ENCODE measurements at places on chromosomes 11 and 22. TPM values are rescaled to one million over a fixed set of nuclear protein-coding genes. Genes with fewer than 3 reads are reported as not detected.

- H3K4me3 ChIP-seq, result no peak overlapping the region
- H3K27me3 ChIP-seq, result no peaks in the 10 kb centered on the region
- no peak for DNase-seq
- no peak overlapping the region for H3K27ac ChIP-seq
- H3K36me3 ChIP-seq, result no peaks in the 10 kb centered on the region
Observed at GRCh38 chr11:95119361-95120060, 29.9 kb downstream of the ENDOD1 start.

GRCh38 chr11:35373284-35373933 is 45.9 kb downstream of the SLC1A2 start:
- H3K36me3 ChIP-seq, result no peaks in the 10 kb centered on the region
- H3K4me3 ChIP-seq, result no peak overlapping the region
- peak; percentile 57 for DNase-seq
- H3K27me3 ChIP-seq, result peaks cover 3% of the 10 kb centered on the region
- peaks cover 4% of the 10 kb centered on the region for H3K4me1 ChIP-seq
- H3K27ac ChIP-seq, result no peak overlapping the region

- H3K4me3 ChIP-seq, result no peak overlapping the region
- H3K36me3 ChIP-seq, result no peaks in the 10 kb centered on the region
- DNase-seq, result no peak
- H3K27me3 ChIP-seq, result no peaks in the 10 kb centered on the region
- no peak overlapping the region for H3K27ac ChIP-seq
Observed at GRCh38 chr11:66194391-66194790, 74.0 kb upstream of the RAB1B start.

DNA sequence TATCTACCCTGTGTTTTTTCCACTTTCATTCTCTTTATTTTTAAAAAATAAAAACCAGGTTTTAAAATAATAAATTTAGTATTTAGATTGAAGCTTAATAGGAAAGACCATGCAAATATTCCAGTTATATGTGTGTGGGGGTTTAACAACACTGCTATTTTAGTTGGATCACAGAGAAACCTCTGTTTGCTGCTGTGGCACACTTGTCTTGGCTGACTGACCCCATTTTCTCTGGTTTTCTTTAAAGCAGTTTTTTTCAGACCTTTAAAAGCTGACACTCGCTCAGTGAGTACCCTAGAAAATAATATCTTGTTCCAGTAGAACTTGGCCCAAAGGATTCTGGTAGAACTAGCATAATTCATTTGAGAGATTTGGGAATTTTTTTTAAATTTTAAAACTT is 31.6 kb downstream of the ACER3 start:
- H3K27me3 ChIP-seq, result no peaks in the 10 kb centered on the region
- H3K4me3 ChIP-seq, result no peak overlapping the region
- no peaks in the 10 kb centered on the region for H3K36me3 ChIP-seq
- no peak overlapping the region for H3K27ac ChIP-seq
- H3K4me1 ChIP-seq, result no peaks in the 10 kb centered on the region
- no peak for DNase-seq

DNA sequence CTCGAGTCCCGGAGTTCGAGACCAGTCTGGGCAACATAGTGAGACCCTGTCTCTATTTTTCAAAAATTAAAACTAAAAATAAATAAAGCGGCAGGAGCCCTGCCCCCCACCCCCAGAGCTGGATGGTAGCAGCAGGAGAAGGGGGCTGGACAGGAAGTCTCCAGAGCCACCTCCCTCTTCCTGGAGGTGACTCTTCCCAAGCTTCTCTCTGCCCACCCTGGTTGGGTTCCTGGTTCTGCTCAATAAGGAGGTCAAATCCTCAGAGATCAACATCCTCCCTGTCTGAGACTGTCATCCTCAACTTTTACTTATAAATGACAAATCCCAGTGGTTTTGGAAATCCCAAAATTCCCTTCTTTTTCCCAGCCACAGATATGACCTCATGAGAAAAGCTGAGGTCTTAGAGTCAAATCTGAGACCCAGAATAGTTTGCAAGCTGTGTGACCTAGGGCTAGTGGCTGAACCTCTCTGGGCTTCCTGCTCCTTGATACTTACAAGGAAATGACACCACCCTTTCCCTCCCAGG is 987 bp downstream of the C1QTNF6 start:
- H3K27ac ChIP-seq, result peak overlapping the region; percentile 65
- no peak for DNase-seq
- peak overlapping the region; percentile 27 for H3K4me3 ChIP-seq

The BBOX1 gene
- 0.96 TPM for polyA plus RNA-seq

GRCh38 chr11:132941024-132941646 is 591.2 kb downstream of the OPCML start:
- H3K36me3 ChIP-seq, result no peaks in the 10 kb centered on the region
- H3K4me3 ChIP-seq, result no peak overlapping the region
- H3K27me3 ChIP-seq, result peaks cover 37% of the 10 kb centered on the region

The SLC6A5 gene
- polyA plus RNA-seq, result 0.01 TPM

The SEC14L6 gene
- 1.2 TPM for polyA plus RNA-seq

- peaks cover 4% of the 10 kb centered on the region for H3K4me1 ChIP-seq
- no peaks in the 10 kb centered on the region for H3K36me3 ChIP-seq
- no peak for DNase-seq
- no peaks in the 10 kb centered on the region for H3K27me3 ChIP-seq
- H3K4me3 ChIP-seq, result no peak overlapping the region
Observed at GRCh38 chr11:35079611-35080010, 59.4 kb upstream of the CD44 start.

The SMCO4 gene
- polyA plus RNA-seq, result 47.9 TPM

GRCh38 chr11:73944901-73945300 is 5.9 kb upstream of the DNAJB13 start:
- H3K4me3 ChIP-seq, result no peak overlapping the region
- DNase-seq, result no peak
- H3K4me1 ChIP-seq, result no peaks in the 10 kb centered on the region
- H3K27ac ChIP-seq, result no peak overlapping the region

The CASP12 gene
- polyA plus RNA-seq, result 0.49 TPM

The SYT8 gene
- polyA plus RNA-seq, result 2.7 TPM

- H3K4me1 ChIP-seq, result no peaks in the 10 kb centered on the region
- H3K36me3 ChIP-seq, result no peaks in the 10 kb centered on the region
- no peak overlapping the region for H3K27ac ChIP-seq
- peak overlapping the region; percentile 5 for H3K4me3 ChIP-seq
- DNase-seq, result peak; percentile 41
- peaks cover 98% of the 10 kb centered on the region for H3K27me3 ChIP-seq
Observed at GRCh38 chr11:32434356-32435151, 785 bp downstream of the WT1 start.

- H3K27ac ChIP-seq, result no peak overlapping the region
- H3K4me1 ChIP-seq, result no peaks in the 10 kb centered on the region
- no peak for DNase-seq
Observed at GRCh38 chr11:80451105-80451504, 1010.3 kb upstream of the TENM4 start.

DNA sequence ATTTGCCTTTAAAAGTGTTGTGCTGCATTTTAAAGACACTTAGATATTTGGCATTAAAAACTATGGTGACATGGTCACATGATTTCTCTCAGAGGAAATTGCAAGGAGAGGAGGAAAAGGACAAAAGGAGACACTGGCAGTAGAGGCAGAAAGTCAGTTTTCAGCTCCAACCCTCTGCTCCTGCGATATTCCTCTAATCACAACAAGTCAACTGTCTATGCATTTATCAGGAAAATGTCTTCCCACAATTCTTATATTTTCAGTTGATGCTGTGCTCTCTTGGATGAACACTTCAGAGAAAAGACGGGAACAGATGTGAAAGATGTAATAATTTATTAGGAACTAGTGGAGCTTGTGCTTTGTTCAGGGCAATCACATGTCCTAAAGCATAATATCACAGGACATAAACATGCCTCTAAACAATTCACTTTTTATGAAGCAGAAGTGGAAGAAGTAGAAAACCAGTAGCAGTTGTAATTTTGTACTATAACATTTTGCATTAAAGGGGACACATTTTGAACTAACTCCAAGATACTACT is 340.8 kb upstream of the PITPNB start:
- no peaks in the 10 kb centered on the region for H3K4me1 ChIP-seq
- no peak overlapping the region for H3K4me3 ChIP-seq
- no peaks in the 10 kb centered on the region for H3K27me3 ChIP-seq
- H3K27ac ChIP-seq, result no peak overlapping the region
- H3K36me3 ChIP-seq, result no peaks in the 10 kb centered on the region

The IGLL1 gene
- polyA plus RNA-seq, result 0.60 TPM
